ENCODE measurements at places on chromosomes 6 and 20.

- DNase-seq, result no peak
Measured at GRCh38 chr6:40251637-40252300, 317.5 kb upstream of the MOCS1 start.

DNA sequence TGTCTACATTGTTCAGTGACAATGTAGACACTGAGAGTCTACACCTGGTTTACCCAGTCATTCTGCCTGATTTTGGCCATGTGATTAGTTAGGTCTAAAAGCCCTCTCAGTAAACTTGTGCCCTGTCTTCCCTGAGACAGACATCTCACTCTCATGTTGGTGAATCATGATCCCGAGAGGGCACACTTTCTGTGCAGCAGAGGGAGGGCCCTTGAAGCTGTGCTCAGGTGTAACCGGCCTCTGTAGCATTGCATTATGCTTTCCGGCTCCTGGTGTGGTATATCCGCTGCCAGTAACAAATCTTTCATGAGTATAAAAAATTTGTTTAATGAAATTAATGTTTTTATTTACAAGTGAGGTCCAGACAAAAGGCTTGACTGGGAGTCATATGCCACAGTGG lies 85.0 kb downstream of the RALGAPA2 start:
- no peak for DNase-seq

- DNase-seq, result no peak
Measured at GRCh38 chr20:12057778-12058177, 140.1 kb downstream of the BTBD3 start.

DNA sequence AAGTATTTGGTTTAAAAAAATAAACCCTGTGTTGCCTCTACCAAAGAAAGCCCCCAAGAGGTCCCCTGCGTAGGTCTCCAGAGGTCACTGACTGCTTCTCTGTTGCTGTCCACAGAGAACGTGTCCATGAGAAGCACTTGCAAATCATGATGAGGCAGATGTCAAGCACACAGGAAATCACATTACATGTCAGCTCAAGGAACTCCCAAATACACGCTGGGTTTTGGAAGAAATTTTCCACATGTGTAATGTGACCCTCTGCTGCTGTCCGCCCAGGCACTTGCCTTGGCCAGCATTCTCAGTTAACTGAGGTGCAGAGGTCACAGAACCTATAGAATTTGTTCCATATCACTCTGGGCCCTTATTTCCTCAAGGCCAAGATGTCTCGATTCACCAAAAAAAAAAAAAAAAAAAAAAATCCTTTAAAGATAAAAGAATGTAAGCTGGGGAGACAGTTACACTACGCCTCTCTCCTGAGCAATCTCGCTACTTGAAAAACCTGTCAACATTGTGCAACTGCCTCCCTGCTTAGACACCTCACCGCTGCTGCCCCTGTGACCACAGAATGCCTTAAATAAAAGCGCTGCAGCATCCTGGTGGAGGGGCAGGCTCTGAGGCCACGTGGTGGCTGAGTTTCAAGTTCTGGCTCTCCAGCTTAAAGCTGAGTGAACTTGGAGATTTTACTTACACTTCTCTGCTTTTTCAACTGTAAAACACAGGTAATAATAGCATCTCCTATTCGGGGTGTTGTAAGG lies 42.3 kb downstream of the SLC22A23 start:
- DNase-seq, result no peak

DNA sequence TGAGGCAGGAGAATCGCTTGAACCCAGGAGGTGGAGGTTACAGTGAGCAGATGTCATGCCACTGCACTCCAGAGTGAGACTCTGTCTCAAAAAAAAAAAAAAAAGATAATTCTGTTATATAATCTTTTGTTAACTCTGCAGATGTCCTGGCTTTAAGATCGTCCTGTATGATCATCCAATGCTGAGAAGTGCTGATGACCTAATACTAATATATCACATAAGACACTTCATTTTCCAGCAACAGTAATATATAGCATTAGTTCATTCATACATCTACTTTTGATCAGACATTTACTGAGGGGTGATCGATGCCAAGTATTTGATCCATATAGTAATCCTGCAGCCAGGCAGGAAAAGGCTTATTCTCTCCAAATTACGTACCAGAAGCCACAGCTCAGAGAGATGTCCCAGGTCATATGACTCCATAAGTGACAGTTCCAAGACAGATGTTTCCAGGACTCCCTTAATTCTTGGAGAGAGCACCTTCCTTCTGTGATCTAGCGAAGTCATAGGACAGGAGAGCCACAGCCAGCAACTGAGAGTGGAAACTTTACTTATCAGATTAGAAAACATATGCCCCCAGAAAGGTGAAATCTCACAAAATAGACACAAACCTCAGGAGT lies 60.7 kb downstream of the SHLD1 start:
- no peak for DNase-seq

GRCh38 chr20:25624500-25624939 lies 706 bp upstream of the NANP start:
- no peak for DNase-seq

- no peak for DNase-seq
Measured at GRCh38 chr6:119536666-119537065, 187.1 kb upstream of the MAN1A1 start.

DNA sequence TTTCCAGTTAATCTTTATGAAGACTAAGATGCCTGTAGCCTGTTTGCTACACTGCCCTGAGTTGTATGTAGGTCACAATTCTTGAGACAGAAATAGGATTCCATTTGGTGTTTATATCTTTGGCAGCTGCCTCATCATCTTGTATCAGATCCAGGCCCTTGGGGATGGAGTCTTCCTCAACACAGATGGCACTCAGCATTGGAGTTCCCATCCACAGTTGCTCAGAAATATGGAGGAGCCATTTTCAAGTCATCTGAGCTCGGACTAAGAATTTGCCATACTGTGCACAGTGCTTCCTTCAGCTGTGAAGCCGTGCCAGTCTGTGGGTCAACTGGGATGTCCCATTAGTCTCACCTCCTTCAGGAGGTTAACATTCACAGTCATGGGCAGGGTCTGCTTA lies 156.6 kb downstream of the ZDHHC14 start:
- DNase-seq, result no peak

DNA sequence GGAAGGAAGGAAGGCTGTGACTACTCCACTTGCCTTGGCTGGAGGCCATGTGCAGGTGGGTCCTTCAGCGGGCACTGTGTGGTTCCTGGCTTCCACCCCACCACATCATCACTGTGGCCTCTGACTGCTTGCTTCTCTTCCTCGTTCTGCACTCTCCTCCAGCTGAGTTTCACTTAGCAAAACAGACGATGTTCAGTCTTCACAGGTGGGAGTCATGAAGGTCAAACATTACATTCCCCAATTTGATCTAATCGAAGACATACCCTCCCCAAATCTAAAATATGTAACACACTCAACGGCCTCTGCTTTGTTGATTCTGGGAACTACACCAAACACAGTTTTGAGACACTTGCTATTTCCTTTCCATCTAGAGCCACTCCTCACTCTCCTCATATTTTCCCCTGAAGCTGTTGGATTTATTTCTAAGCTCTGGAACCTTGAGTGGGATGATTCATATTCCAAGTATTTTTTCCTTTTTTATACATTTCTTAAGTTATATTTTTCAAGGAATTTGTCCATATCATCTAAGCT lies 132.5 kb upstream of the FOXA2 start:
- no peak for DNase-seq

GRCh38 chr6:163646866-163647265 lies 232.3 kb downstream of the QKI start:
- no peak for DNase-seq

Measured in ecto neural progenitor cell (in vitro differentiated cells).